Stimulated activated CD4-positive, alpha-beta T cell treated with anti-CD3 and anti-CD28 coated beads, TNF-alpha, amount 100 ng/mL, for 24 hours (primary cell): ENCODE measurements at places on chromosomes 7 and 10.

DNA sequence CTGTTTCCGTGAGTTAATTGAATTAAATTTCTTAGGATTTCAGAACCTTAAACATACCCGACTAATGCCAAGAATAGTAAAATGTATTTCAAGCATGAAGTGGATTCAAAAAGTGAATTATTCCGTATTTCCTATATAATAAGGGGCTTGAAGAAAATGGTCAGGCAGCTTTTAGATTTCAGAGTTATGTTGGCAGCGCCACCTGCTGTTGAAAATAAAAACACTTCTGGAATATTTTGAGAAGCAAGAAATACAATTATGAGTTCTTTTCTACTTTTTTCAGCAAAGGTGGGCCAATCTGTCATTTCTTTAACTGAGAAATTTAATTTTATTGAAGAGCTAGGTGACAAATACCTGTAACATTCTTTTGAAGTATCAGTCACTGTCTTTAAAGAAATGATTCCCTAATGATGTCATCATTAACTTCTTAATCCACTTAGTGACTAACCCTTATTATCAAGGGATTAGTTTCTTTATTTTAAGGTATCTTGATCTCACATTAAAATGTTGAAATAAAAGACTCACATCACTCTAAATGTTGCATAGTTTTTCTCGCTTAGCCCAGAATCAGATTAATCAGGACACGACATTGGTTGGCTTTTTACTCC lies 36.6 kb upstream of the AGR3 start:
- DNase-seq: no peak

DNA sequence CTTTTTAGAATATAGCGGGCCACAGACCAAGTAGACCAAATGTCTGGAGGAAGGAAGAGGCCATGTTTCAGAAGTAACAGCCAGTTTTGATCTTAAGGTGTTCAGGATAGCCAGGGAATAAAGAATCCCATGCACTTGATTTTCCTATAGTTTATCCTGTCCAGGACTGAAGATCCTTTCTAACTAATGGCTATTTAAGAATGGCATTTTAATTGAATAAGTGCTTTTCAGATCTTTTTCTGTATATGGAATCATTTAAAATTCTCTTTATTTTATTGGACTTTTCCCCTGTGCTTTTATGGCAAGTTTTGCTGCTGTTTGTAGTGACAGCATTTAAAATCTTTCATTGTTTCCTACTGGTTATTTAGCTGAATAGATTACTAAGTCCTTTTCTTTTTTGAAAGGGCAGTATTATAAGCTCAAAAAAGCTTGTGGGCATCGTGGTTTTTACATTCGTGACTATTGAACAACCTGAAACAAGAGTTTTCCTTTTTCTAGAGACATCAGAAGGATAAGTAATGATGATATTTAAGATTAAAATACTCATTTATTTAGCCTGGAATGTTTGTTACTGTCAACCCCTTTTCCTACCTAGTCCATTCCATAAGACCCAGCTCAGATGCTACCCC lies 2.4 kb downstream of the INPP5F start:
- DNase-seq: no peak

DNA sequence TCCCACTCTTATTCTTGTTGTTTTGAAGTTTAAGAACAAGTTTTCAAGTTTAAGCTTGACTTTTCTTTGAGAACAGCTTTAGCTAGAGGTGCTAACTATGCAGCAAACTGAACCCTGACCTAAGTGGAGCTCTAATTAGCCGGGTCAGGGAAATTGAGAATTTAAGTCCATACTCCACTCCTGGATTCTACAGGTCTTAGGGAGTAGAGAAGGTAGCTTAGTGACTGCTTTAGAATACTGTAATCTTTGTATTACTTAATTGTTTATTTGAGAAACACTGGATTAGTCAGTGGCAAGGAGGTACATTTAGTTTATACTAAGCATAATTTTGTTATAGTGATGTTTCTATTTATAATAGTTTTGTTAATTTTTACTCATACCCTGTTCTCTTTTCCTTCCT lies 74.6 kb upstream of the STRIP2 start:
- no peak for DNase-seq

DNA sequence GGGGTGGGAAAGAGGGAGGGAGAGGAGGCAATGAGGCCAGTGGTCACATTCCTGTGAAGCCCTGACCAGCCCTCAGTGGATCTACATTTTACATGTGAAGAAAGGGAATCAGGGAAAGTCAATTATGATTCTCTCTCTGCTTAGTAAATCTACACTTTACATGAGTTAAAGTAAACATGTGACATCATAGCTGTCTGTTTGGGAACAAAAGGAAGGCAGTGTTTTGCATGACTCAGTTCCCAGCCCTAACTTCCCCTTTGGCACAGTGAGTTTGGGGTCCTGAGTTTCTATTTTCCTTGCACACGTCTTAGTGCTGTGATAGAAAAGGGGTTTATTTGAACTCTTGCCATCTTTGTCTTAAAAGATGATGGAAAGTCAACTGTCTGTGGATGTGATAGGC lies 615.1 kb downstream of the SDK1 start:
- no peak for DNase-seq

DNA sequence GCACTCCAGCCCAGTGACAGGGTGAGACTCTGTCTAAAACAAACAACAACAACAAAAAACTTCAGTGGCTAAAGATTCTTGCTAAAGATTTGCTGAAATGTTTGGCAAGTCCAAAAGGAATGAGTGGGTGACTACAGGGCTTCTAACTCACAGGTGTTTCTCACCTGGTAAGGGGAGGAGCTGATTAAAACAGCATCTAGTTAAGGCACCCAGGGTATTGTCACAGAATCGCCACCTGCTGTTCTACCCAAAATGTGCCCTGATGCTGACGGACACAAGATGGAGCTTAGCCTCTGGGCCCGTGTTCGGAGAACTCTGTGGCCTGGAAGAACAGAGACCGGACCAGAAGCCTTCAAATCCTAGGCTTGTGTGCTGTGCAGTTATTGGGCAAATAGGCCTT lies 336.0 kb upstream of the GALNT17 start:
- DNase-seq: no peak

- DNase-seq: no peak
Observed at GRCh38 chr10:109089779-109090178, 833.5 kb downstream of the XPNPEP1 start.

DNA sequence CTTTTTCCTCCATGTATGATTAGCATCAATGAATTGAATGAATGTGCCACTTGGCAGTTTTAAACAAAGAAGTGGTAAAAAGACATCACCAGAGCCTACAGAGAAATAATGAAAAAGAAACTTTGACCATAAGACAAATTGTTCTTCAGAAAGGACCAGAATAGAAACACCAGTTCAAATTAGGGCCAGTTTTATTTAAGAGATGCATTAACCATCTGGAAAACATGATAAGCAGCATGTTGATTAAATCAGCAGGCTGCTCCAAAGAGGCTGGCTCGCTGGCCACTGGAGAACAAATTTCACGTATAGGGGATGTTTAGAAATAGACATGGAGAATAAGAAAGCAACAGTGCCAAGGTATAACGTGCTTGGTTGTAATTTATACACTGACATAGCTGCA lies 242.3 kb upstream of the AOAH start:
- DNase-seq: no peak

DNA sequence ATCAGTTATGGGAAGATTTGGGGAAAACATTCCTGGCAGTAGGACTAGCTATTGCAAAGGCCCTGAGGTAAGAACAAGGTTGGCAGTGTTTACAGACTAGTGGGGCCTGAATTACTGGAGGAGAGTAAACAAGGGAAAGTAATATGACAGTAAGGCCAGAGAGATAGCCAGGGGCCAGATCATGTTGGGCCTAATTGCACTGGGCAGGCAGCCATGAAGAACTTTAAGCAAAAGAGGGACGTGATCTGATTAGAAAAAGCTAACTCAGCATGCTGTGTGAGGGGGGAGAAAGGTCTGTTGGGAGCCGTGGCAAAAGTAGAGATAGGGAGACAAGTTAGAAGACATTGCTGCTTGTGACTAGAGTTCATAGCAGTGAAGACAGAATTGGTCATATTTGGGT lies 9.2 kb downstream of the NUP42 start:
- DNase-seq: no peak

- no peak for DNase-seq
Observed at GRCh38 chr7:2585446-2585845, 26.7 kb downstream of the IQCE start.

DNA sequence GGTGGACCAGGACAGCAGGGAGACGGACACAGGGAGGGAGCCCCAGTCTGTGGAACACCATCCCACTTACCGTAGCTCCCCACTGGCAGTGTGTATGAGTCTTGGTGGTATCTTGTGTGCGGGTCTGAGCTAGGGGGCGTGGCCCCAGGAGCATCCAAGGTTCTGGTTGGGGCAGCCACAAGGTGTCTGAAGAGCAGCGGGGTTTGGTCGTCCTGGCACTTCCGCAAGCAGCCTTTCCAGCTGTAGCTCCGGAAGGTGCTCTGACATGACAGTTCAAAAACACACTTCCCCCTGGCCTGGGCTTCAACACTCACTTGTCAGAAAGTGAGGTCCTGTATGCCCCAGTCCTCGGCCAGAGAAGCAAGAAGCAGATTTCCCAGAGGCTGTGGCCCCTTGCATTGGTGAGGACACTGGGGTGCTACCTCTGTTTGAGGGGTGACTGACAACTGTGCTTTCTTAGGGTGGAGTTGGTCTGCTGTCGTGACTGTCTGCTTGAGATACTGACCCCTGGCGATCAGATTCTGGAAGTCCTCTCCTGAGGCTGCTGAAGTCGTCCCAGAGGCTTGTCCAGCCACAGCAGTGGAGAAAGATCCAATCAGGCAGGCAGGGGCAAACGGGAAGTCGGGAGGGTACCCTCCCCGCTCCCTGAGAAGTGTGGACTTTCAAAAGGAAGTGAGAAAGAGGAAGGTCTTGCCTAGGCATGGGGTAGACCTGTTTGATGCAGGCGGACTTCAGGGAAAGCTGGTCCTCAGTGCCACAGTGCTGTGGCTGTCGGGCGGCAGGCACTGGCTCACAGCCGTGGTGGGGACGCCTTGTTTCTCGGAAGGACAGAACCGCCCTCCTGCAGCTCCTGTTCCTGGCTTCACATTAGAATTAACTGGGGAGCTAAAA lies 51.4 kb upstream of the PFKFB3 start:
- DNase-seq: no peak

DNA sequence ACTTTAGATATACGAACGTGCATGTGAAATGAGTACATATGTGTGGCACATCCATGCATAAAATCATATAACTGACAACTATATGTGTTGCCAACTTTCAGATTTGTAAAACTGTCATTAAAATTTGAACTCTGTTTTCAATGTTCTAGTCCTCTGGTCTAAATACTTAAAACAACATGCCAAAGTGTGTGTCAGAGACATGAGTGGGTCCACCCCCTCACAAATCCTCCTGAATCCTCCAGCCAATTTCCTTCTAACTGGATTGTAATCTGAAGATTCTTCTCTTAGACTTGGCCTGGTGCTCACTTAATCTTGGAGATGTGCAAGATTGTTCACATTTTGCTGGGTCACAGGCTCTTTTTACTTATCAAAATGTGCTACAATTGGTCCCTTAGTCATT lies 184.1 kb downstream of the RELN start:
- no peak for DNase-seq

GRCh38 chr10:14880229-14880628 lies 1.6 kb downstream of the SUV39H2 start:
- no peak for DNase-seq

DNA sequence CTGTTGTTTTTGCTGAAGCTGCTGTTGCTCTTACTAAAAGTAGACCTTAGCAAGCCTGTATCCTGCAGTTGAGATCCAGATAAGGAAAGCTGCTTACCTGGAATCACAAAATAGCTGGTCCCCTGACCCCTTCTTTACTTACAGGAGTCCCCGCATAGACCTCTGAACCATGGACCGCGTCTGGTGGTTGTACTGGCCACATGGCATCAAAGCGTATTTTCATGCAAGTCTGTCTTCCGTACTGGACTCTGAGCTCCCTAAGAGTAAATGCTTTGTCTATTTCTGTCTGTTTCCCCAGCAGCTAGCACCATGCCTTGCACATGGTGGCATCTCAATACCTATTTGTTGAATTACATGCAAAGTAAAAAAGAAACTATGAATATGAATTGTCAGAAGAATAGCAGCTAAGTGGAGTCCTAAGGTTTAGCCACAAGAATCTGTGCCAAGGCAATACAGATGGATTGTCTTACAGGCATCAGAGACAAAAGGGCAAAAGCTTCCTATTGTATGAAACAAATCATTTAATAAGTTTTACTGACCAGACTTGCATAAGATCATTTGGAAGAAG lies 159.2 kb downstream of the PAXIP1 start:
- DNase-seq: no peak

DNA sequence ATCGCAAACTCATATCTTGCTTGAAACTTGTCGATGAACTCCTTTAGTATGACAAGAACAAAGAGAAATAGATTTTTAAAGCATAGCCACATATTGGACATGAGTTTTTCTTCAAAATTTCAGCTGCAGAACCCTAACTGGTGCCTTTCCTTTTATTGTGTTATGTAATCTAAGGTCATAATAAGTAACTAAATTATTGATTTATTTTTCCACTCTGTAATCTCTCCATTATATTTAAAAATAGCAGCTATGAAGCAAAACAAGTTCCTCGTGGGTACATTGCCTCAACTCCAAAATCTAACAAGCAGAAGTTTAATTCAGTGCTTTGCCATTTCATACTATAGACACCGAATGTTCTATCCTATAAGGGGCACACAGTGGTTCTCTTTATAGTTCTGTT lies 159.2 kb upstream of the PRSS1 start:
- DNase-seq: no peak

DNA sequence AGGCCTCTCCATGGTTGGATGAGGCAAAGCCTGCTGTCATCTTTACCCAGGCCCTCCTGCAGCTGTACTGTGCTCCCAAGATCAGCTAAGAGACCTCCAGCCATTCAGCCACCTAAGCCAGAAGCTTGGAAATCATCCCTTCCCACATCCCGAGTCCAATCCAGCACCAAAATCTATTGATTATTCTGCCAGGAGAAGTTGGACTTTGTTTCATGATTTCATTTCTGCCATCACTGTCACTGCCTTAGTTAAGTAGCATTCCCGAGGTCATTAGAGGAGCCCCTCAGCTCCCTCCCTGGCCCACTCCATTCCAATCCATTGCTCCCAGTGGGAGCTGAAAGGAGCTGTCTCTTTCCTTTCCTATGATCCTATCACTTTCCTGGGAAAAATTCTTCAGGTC lies 14.1 kb downstream of the AKR1E2 start:
- DNase-seq: no peak

DNA sequence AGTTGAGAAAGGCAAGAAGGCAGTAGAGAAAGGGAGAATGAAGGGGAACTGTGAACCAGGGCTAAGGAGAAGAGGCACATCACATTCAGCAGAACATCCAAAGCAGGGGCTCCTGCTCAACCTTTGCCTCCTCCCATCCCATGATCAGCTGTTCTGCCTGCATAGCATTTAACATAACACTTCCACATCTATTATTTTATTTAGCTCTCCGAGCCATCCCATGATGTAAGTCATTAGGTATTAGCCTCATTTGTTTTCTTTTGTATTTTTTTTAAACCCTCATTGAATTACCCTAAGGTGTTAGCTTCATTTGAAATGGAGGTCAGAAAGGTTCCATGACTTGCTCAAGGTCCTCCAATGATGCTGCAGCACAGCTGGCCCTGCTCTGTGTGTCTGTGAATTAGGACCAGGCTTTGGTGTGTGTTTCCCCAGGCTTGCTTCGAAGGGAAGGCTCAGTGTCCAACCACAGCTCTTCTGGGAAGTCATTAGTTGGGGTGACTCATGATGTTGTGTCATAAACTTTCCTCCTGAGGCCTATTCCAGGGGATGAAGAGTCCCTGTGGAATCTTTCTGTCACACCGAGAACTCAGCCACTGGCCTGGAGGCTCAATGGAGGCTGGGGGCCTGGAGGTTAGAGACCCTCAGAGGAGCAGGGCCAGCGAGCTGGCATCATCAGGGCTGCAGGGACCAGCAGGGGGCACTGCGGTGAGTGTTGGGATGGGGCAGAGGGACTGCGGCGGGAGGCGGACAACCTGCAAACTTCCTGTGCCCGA lies 16.5 kb downstream of the NPFFR1 start:
- DNase-seq: no peak
